H9 (cell line): ENCODE measurements at places on chromosomes 2 and 18.
A peak's percentile ranks its signal among the peaks of the same experiment; 100 is the strongest.

DNA sequence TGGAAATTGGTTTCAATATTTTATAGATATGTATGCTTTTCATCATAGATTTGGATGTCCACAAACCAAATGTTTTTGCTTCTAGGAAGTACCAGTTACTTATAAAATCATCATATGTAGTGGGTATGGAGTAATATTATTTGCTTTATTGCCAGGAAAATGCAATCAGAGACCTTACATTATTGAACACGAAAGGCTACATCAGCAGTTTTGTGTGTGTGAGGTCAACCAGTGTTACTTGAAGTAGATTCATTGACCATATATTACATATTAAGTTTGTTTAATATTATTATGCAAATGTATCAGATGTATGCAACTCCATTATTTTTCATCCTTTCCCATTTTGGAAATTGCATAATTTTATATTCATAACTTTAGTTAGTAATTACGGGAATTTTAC lies 219.1 kb upstream of the MMADHC start:
- DNase-seq: no peak

DNA sequence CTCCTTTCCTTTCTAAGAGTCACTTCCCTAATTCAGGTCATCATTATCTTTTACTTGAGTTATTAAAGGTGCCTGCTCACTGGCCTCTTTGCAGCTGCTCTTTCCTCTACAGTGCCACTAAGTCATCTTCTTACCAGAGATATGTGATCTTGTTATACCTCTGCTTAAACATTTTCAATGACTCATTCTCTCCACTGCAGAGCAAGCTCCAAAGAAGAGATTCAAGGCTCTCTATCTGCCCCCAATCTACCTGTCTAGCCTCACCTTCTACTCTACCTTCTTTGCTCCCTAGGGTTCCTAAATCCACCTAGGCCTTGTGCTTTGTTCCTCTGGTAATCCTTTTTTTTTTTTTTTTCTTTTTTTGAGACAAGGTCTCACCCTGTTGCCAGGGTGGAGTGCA lies 3.1 kb downstream of the ARHGEF33 start:
- no peak for DNase-seq

DNA sequence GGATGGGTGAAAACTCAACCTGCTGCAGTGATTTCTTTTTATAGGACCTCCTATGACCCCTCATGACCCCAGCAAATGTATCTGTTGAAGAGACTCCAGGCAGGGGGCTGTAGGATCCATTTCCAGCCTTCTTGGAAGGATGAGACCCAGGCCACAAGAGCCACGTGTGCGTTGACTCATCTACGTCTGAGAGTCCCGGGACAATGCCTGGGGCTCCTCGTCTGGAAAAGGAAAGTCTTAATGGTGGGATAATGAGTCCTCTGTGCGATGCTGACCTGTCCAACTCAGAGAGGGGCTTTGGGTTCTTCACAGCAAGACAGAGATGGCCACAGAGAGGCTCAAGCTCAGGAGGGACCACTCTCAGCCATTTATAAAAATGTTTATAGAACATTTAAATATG lies 80.8 kb downstream of the SMIM21 start:
- peak; percentile 12 for DNase-seq

DNA sequence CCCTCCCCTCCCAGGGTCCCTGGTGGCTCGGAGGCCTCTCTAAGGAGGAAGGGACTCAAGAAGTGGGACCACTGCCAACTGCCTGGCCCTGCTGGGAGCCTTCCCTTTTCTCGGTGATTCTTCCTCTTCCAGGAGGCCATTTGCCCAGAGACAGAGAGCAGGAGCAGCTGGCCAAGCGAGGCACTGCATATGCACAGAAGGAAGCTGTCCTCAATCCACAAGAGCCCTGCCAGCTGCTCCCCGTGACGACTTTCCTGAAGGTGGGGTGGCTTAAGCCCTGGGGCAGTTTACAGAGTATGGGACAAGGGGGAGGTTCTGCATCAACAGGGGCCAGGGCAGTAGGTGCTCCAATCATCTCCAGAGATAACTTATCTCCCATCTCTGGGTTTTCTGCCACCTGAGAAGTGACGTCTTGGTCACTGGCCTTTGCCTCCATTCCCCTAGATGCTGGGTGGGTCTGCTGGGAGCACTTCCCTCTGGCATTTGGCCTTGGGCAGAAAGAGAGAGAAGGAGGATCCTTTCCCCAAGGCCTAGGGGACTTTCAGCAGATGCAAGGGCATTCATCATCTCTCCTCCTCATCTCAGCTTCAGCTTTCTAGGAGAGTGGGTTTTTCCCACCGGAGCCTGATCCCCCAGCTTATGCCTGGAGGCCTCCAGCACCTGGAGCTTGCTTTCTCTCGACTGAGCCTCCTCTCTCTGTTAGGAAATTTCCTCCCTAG lies 28.5 kb downstream of the CIB4 start:
- DNase-seq: no peak

DNA sequence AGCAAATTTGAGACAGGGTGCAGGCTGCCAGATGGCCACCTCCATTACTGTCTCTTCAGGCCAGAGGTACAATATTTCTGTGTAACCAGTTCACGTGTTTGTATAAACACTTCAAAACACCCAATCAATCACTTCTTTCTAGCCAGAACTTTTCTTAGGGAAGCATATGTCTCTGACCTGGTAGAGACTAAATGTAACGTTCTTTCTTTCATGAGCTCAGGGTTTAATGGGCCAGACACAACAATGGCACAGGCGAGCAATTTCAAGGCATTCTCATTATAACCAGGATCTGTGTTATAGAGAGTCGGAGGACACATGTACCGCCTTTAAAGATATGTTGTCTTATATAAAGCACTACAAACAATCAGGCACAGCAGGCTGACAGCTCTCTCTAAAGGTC lies 1846.4 kb upstream of the PIK3C3 start:
- DNase-seq: no peak

GRCh38 chr2:60992985-60993392 lies 24.5 kb upstream of the PEX13 start:
- DNase-seq: no peak

DNA sequence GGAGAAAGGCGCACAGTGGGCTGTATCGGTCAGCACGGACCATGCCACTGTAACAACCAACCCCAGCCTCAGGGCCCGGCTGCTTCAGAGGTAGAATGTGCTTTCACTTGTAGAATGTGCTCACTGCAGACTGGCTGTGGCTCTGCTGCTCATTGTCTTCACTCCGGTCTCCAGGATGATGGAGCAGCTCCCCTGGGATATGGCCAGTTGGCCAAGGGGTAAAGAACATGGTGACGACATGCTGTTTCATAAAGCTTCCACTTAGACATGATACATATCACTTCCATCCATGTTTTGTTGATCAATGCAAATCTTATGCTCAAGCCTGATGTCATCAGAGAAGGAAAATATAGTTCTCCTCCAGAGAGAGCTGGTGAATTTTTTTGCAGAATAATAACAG lies 127.7 kb downstream of the SMAD2 start:
- DNase-seq: no peak

DNA sequence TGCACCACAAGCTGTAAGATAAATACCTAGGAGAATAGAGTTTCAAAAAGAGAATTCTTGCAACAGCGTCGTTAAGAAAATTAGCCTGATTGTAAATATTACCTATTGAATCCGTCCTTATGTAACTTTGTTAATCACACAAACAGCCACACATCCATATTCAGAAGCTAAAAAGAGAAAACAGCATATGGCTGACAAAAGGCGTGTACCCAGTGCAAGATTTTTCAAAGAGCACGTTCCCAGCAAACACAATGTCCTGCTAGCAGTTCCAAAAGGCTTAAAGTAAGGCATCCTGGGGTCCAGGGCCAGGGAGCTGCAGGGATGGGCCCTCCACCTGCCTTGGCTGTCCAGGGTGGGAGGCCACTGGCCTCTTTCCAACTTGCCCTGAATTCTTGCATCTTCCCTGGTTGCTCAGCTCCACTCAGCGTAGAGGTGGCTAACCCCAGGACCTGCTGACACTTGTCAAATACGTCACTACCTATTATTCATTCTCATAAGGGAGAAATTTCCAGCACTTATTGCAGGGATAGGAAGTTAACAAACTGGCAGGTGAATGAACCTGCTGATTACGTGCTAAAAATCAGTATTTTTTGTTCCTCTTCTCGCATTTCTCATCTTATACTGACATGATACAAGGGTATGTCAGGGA lies 102.1 kb upstream of the NEDD4L start:
- no peak for DNase-seq

DNA sequence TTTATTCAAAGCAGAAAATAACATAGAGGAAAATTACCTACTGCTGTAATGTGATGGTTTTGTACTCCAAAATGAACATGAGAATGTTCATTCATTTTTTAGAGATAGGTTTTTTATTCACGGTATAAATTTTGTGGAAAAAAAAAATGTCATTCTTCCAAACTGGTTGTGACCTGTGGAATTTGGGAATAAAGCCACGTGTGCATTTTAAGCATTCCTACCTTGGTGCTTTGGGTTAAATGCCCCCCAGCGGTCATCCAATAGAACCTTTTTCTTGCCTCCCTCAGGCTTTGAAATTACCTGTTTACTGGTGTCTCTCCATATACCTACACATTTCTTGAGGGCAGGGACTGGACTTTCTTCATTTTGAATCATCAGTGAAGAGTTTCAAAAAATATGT lies 740.7 kb downstream of the DPP10 start:
- DNase-seq: peak; percentile 51

DNA sequence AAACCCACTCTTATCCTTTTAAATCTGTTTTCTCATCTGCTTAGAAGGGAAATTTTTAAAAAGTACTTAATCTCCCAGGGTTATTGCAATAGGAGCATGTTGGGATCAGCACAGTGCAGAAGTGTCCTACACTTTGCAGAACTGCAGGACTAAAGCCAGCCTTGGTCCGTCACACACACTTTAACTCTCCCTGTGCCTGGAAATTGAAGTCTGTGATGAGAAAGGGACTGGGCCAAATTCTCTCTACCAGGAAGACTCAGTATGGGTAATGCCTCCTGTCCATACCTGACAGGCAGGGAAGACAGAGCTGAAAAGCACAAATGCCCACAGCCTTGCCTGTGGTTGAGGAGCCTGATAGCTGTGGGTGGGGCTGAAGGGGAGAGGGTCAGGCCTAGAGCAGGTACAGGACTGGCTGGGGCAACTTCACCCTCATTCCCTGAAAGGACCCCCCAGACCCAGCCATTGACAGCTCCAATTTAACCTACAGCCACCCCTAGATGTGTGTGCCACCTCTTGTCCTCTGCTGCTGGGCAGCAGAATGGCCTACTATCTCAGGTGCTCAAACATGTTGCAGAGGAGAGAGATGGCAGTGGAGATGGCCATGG lies 377.2 kb upstream of the KLHL29 start:
- no peak for DNase-seq

DNA sequence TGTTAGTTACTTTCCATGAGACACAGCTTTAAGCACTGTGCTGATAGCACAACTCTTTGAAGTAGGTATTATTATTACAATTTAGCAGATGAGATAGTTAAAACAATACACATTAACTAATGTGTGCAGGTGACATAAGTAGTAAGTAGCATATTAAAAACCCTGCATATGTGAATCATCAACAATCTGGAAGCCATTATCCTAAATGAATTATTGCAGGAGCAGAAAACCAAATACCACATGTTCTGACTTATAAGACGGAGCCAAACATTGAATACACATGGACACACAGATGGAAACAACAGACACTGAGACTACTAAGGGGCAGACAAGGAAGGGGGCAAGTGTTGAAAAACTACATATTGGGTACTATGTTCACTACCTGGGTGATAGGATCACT lies 300.3 kb upstream of the GULP1 start:
- DNase-seq: no peak

DNA sequence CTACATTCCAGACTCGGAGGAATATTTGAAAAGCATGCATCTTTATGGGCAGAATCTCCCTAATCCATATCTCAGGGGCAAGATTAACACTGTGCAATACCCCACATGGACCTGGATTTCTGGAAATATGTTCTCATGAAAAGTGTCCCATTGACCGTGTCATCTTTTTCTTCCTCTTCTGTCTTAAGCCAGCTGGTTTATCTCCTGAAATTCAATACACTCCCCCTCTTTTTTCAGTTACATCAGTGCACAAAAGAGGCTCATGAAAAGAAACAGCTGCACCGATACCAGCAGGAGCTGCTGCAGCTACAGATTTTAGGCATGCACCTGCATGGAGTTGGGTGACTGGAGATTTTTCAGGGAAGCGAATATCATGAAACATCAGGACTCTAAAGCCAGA lies 117.2 kb downstream of the SLC4A3 start:
- DNase-seq: no peak

DNA sequence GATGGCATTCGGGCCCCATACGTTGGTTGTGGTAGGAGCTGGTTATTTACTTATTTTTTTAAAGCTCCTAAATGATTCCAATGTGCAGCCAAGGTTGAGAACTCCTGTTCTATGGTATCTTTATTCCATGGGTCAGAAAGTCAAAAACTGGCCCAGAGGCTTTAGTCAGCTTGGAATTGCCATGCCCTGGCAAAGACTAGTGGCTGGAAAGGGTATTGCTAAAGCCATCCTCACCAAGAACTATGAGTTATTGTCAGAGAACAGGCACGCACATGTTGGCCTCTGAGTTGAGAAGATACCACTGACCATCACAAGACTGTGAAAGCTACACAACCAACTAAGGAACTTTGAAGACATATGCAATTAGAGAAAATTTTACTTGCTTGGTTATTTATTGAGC lies 47.9 kb upstream of the ACMSD start:
- DNase-seq: no peak

GRCh38 chr2:160492401-160493226 lies 993 bp downstream of the RBMS1 start:
- DNase-seq: peak; percentile 90

GRCh38 chr2:9336241-9336575 lies 87.1 kb downstream of the ITGB1BP1 start:
- no peak for DNase-seq

DNA sequence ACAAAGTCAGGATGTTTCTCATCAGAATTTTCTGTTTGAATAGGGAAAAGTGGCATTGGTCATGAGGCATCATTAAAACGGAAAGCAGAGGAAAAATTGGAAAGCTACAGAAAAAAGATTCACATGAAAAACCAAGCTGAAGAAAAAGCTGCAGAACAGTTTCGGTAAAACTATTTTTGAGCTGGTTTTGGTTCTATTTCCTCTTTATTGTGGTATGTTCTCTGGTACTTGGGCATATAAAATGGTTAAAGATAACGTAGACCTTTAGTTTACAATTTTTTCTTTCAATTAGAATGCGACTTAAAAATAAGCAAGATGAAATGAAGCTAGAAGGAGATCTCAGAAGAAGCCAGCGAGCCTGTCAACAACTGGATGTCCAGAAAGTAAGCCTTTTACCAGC lies 7.6 kb downstream of the GPATCH11 start:
- DNase-seq: no peak

- DNase-seq: peak; percentile 76
These were observed at the start of gene FLACC1 for GRCh38 chr2:201357221-201357620. TSS of gene FLACC1 (minus strand) at chr2:201357345. CDS start at chr2:201351404, 5,941 bp downstream.

- DNase-seq: peak; percentile 73
These were observed 23.2 kb upstream of the ZNF516 start for GRCh38 chr18:76518123-76518859.

- no peak for DNase-seq
These were observed 454.5 kb downstream of the XIRP2 start for GRCh38 chr2:167342769-167343168.

GRCh38 chr2:145617906-145618305 lies 1098.0 kb upstream of the ZEB2 start:
- DNase-seq: no peak
